Effector memory CD8-positive, alpha-beta T cell (primary cell): ENCODE measurements at places on chromosomes 12 and 14.

DNA sequence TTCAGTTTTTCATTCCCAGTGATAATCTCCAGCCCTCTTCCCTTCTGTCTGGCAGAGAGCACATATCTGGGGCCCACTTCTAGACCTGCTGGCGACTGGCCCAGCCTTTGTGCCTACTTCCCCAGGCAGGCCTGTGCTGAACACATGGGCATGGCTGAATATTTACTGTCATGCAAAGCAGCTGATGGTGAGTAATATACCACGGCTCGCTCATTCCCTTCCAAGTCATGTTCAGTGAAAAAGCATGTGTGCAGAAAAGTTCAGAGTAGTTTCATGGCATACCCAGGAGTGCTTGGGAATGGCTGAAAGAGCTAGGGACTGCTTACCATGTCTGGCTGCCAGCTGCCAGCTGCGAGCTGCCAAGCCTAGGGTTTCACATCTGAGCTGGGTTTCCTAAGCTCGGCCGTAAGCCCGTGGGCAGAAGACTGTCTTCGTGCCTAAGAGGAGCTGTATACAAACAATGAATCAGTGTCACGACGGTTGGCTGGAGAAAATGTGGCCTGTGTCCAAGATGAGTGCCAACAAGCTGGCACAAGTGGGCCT, 179.9 kb upstream of the PELI2 start:
- H3K27ac ChIP-seq, result no peak overlapping the region
- H3K36me3 ChIP-seq, result no peaks in the 10 kb centered on the region
- H3K27me3 ChIP-seq, result peaks cover 8% of the 10 kb centered on the region
- H3K4me1 ChIP-seq, result no peaks in the 10 kb centered on the region
- DNase-seq, result no peak

GRCh38 chr12:120099738-120100137, 16.8 kb downstream of the RAB35 start:
- DNase-seq, result no peak
- H3K4me3 ChIP-seq, result no peak overlapping the region
- H3K4me1 ChIP-seq, result peaks cover 23% of the 10 kb centered on the region
- peak overlapping the region; percentile 94 for H3K27ac ChIP-seq

- no peaks in the 10 kb centered on the region for H3K36me3 ChIP-seq
- H3K27ac ChIP-seq, result no peak overlapping the region
- no peaks in the 10 kb centered on the region for H3K27me3 ChIP-seq
- no peak for DNase-seq
Observed at GRCh38 chr12:77584860-77585259, 245.8 kb upstream of the NAV3 start.

DNA sequence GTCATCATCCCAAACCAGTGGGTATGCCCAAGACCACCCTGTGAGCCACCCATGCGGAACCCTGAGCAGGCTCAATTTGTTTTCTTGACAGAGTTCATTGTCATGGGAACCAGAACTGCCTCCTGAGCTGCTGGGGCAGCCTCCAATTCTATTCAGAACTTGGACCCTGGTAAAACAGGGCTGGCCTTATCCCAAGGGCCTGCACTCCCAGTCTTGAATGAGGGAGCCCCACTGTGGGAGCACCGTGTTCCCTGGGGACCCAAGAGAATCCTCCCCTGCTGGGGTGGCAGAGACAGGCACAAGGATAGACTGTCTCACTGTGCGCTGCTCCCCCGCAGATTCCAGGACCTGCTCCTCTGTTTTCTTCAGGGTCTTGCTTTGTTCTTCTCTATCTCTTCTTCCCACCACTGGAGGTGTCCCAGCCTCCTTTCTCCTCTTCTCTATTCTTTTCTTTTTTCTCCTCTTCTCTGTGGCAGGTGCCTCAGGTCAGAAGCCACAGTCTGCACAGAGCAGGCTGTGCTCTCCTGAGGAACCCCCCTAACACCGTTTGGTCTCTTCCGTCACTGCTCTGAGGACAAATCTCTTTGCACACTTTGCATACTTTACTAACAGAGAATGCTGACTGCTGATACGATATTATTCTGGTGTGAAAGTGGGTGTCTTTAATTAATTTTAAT, 31.2 kb upstream of the CHPT1 start:
- no peak overlapping the region for H3K4me3 ChIP-seq
- H3K27me3 ChIP-seq, result peaks cover 13% of the 10 kb centered on the region
- no peak overlapping the region for H3K27ac ChIP-seq
- no peak for DNase-seq
- peaks cover 5% of the 10 kb centered on the region for H3K4me1 ChIP-seq

- H3K4me3 ChIP-seq, result no peak overlapping the region
- DNase-seq, result no peak
- H3K4me1 ChIP-seq, result peaks cover 5% of the 10 kb centered on the region
- no peak overlapping the region for H3K27ac ChIP-seq
- H3K27me3 ChIP-seq, result peaks cover 63% of the 10 kb centered on the region
Observed at GRCh38 chr12:106109168-106109910, 29.4 kb downstream of the NUAK1 start.

DNA sequence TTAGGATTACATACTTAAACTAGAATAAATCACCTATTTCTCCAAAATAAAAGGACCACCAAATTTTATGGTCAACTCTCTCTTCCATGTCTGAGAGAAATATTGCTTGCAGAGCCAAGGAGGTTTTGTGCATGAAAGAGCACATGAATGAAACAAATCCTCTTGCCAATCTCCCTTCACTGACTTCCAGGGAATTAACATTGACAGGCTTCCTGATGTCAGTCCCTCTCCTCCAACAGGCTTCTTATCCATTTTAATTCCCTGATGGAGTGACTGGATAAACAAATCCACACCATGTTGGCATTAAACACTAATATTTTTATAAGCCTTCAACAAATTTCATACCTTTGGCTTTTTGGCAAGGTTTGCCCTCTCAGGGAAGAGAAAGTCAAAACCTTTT, 45.3 kb upstream of the CNTN1 start:
- H3K27ac ChIP-seq, result no peak overlapping the region
- no peaks in the 10 kb centered on the region for H3K27me3 ChIP-seq
- no peak overlapping the region for H3K4me3 ChIP-seq
- H3K4me1 ChIP-seq, result no peaks in the 10 kb centered on the region

- no peaks in the 10 kb centered on the region for H3K27me3 ChIP-seq
- peak overlapping the region; percentile 97 for H3K27ac ChIP-seq
- peaks cover 30% of the 10 kb centered on the region for H3K4me1 ChIP-seq
- DNase-seq, result no peak
Observed at GRCh38 chr12:56300644-56301464, 724 bp upstream of the CS start.

DNA sequence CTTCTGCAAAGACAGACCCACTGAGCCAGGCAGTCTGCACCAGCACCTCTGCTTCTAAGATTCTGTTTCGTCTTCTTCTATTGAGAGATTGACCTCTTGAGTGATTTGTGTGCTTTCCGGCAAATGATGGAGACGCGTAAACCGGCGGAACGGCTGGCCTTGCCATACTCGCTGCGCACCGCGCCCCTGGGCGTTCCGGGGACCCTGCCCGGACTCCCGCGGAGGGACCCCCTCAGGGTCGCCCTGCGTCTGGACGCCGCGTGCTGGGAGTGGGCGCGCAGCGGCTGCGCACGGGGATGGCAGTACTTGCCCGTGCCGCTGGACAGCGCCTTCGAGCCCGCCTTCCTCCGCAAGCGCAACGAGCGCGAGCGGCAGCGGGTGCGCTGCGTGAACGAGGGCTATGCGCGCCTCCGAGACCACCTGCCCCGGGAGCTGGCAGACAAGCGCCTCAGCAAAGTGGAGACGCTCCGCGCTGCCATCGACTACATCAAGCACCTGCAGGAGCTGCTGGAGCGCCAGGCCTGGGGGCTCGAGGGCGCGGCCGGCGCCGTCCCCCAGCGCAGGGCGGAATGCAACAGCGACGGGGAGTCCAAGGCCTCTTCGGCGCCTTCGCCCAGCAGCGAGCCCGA, 703 bp downstream of the ASCL4 start:
- no peak for DNase-seq
- H3K27me3 ChIP-seq, result peaks cover 81% of the 10 kb centered on the region
- peak overlapping the region; percentile 68 for H3K4me3 ChIP-seq
- H3K36me3 ChIP-seq, result no peaks in the 10 kb centered on the region
- H3K27ac ChIP-seq, result no peak overlapping the region
- H3K4me1 ChIP-seq, result peaks cover 13% of the 10 kb centered on the region

DNA sequence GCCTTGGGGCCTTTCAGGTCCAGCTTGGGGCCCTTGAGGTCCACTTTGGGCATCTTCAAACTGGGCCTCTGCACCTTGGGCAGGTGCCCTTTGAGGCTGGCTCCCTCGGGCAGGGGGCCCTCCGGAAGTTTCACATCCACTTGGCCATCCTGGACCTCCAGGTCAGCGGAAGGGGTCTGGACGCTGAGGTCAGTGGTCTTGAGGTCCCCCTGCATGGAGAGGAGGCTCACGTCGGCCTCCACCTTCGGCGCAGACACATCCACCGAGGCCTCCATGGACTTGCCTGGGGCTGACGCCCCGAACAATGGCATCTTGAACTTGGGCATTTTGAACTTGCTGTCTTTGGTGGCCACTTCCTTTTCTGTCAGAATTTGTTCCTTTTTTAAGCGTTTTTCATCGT, 25.1 kb downstream of the AHNAK2 start:
- no peak overlapping the region for H3K27ac ChIP-seq
- no peak for DNase-seq
- no peak overlapping the region for H3K4me3 ChIP-seq
- no peaks in the 10 kb centered on the region for H3K36me3 ChIP-seq
- H3K27me3 ChIP-seq, result peaks cover 53% of the 10 kb centered on the region
- no peaks in the 10 kb centered on the region for H3K4me1 ChIP-seq

GRCh38 chr14:84453307-84453950, 1076.5 kb upstream of the FLRT2 start:
- H3K4me3 ChIP-seq, result no peak overlapping the region
- DNase-seq, result no peak
- H3K27ac ChIP-seq, result no peak overlapping the region
- no peaks in the 10 kb centered on the region for H3K4me1 ChIP-seq

DNA sequence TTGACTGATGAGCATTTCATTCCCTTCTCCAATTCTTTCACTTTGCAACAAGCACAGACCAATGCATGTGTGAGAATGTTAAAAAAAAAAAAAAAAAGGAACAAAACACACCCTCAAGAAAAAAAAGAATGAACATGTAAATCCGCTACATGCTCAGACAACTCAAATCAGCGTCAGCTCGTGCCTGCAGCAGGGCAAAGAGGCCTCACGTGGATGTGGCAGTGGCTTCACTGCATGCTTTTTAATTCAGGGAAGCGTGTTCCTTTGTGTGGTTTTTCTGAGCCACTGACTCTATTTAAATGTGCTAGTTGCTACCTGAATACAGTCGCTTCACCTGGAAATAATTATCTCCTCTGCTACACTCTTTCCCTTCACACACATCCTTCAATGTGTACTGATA, 55.1 kb downstream of the PPP1R36 start:
- DNase-seq, result no peak
- H3K36me3 ChIP-seq, result no peaks in the 10 kb centered on the region
- no peak overlapping the region for H3K4me3 ChIP-seq
- no peak overlapping the region for H3K27ac ChIP-seq
- no peaks in the 10 kb centered on the region for H3K4me1 ChIP-seq

- peaks cover 24% of the 10 kb centered on the region for H3K36me3 ChIP-seq
- DNase-seq, result no peak
- peaks cover 10% of the 10 kb centered on the region for H3K27me3 ChIP-seq
- peak overlapping the region; percentile 84 for H3K27ac ChIP-seq
Observed at GRCh38 chr14:105860615-105861580, 334.5 kb downstream of the TMEM121 start.

DNA sequence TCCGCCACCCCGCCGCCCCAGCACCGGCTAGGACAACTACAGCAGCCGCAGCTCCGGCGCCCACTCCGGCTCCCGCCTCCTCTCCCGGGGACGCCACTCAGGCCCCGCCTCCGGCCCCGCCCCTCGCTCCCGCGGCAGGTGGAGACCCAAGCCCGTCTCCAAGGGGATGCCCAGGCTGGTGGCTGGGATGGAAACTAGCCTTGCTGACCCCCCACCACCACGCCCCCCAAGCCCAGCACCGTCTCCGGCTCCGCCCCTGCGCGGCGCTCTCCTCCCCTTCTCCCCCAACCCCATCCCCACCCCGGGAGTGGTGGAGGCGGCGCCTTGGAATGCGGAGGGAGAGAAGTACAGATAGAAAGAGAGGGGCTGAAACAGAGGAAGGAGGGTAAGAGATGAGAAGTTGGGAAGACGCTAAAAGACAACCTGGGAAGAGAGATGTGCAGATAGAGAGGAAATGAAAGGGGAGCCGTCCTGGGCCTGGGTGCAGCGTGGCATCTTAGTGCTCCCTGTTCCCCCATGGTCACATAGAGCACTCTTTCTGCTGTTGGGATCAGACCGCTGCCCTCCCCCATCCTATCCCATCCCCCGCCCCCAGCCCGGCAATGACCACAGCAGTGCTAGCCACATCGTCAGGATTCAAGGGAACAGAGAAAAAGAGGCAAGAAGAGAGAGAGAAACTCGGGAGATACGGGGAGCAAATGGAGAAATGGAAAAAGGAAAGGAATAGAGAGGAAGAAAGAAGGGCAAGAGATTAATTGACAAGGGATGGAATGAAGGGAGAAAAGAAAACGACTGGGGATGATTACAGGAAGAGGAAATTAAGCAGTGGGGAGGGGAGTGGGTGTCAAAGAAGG, at the start of gene ITGA7:
TSS of gene ITGA7 (minus strand) at position 64 of the 854 bp plus-strand sequence. CDS start 222 bp downstream, outside the sequence.
- no peaks in the 10 kb centered on the region for H3K36me3 ChIP-seq
- H3K4me1 ChIP-seq, result peaks cover 19% of the 10 kb centered on the region
- peaks cover 52% of the 10 kb centered on the region for H3K27me3 ChIP-seq
- DNase-seq, result no peak
- peak within 1 kb of the TSS; percentile 79 for H3K4me3 ChIP-seq
- peak within 1 kb of the TSS; percentile 49 for H3K27ac ChIP-seq

GRCh38 chr14:52080158-52080800, 11.4 kb upstream of the NID2 start:
- no peak for DNase-seq
- H3K4me1 ChIP-seq, result peaks cover 7% of the 10 kb centered on the region
- H3K27ac ChIP-seq, result no peak overlapping the region
- H3K27me3 ChIP-seq, result peaks cover 13% of the 10 kb centered on the region
- no peak overlapping the region for H3K4me3 ChIP-seq

GRCh38 chr12:91567100-91567485, 384.5 kb upstream of the DCN start:
- H3K36me3 ChIP-seq, result no peaks in the 10 kb centered on the region
- no peak overlapping the region for H3K4me3 ChIP-seq
- H3K27ac ChIP-seq, result no peak overlapping the region
- H3K27me3 ChIP-seq, result no peaks in the 10 kb centered on the region

GRCh38 chr12:75979181-75979580, 52.4 kb downstream of the PHLDA1 start:
- peak overlapping the region; percentile 64 for H3K4me3 ChIP-seq
- peak overlapping the region; percentile 86 for H3K27ac ChIP-seq
- no peaks in the 10 kb centered on the region for H3K27me3 ChIP-seq
- H3K36me3 ChIP-seq, result peaks cover 3% of the 10 kb centered on the region

DNA sequence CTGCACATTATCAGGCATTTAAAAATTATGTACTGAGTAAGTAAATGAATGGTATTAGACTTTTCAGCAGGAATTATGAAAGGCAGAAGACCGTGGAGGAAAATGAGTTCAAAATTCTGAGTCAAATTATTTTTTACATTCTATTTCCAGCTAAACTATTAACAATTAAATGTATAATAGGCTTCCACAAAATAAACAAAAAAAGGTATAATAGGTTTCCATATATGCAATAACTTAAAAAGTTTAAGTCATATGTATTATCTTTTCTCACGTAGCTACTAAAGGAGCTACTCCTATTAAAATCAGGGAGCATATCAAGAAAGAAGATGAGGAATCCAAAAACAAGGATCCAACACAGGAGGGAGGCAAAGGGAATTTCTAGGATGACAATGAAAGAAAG, 11.4 kb upstream of the VCPKMT start:
- H3K4me3 ChIP-seq, result no peak overlapping the region
- H3K4me1 ChIP-seq, result no peaks in the 10 kb centered on the region
- no peak for DNase-seq
- H3K36me3 ChIP-seq, result peaks cover 22% of the 10 kb centered on the region
